ENCODE measurements at places on chromosomes 5 and 9.

- no peak for DNase-seq
These were observed 37.4 kb downstream of the MEGF9 start for GRCh38 chr9:120676767-120677402.

DNA sequence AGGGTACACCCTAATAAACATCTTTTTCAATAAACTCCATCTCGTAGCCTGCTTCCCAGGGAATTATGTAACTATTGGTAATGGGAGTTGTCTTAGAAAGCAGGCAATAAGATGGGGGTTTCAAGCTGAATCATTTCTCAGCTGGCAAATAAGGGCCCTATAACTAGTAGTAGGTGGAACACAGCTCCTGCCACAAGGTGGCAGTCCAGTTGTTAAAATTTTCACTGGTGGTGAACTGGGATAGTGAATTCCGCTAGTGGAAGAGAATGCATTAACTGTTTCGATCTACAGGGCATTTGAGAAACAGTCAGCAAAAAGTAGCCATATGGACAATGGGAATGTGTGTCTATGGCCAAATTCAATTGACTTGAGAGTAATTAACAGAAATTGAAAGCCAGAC is 27.7 kb downstream of the PCDHB15 start:
- peak; percentile 70 for DNase-seq

- DNase-seq = peak; percentile 33
These were observed 46.8 kb downstream of the FBN2 start for GRCh38 chr5:128491291-128491690.

- DNase-seq = no peak
These were observed 76.2 kb downstream of the DAPK1 start for GRCh38 chr9:87573841-87574342.

GRCh38 chr5:43338862-43339261 is 25.6 kb upstream of the HMGCS1 start:
- no peak for DNase-seq

GRCh38 chr9:133680976-133681657 is 45.0 kb downstream of the DBH start:
- DNase-seq = no peak

GRCh38 chr5:74953937-74954720 is 87.9 kb upstream of the FAM169A start:
- DNase-seq = no peak
